ENCODE measurements at places on chromosomes 4 and X.

DNA sequence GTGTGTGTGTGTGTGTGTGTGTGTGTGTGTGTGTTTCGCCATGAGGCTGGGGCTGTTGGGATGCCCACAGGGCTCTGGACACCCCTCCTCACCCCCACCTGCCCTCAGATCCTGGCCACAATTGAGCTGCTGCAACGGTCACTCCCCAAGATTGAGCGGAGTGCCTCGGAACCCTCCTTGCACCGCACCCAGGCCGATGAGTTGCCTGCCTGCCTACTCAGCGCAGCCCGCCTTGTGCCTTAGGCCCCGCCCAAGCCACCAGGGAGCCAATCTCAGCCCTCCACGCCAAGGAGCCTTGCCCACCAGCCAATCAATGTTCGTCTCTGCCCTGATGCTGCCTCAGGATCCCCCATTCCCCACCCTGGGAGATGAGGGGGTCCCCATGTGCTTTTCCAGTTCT, 10.2 kb downstream of the ARAF start:
- no peak for DNase-seq

GRCh38 chr4:141307241-141307689, 86.6 kb downstream of the ZNF330 start:
- DNase-seq: peak; percentile 93

DNA sequence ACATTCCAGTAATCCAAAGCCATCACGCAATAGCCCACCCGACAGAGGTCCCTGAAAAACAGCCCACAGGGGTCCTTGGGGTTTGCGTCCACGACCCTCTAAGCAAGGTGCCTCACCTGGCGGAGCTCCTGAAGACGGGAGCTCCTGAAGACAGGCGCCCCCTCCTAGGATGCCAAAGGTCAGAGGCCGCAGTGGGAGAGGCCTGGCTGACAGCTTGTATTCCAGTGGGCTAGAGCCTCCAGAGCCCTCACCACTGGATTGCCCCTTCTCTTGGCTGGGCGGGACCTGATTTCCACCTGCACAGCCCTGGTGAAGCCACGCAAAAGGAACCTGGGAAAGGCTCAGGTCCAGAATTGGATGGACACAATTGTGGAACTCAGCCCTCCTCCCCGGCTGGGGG, 29.7 kb upstream of the WFS1 start:
- no peak for DNase-seq

DNA sequence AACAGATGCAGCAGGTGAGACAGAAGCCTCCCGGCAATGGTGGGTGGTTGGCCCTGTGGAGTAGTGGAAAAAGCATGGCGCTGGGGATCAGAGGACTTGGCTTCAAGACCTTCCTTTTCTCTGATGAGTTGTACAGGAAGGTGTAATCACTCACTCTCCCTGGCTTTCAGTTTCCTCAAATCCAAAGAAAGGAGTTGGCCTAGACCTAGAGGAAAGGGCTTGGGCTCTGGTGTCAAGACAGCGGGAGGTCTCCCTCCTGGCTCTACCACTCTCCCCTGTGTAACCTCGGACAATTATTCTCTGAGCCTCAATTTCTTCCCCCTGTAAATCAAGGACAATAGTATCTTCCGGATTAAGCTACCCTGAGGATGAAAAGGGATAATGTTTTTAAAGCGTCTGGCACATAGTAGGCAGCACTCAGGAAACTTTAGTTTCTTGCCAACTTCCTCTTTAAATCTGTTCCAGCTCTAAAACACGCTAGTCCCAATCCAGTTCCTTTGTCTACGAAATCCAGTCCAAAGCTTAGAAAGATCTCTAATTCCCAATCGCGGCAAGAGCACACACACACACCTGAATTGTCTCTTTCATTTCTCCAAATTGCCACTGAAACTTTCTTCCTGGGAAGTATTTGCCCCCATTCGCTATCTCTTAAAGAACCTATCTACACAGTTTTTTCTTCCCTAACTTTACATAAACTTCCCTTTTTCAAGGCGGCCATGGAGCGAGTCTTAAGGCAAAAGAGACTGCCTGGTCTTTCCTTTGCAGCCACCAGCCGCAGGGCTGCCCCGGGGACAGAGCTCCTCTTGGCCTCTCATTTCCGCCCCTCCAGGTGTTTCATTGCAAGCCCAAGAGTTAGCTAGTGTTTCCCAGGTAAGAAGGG, 29.9 kb upstream of the GPC4 start:
- DNase-seq: no peak

DNA sequence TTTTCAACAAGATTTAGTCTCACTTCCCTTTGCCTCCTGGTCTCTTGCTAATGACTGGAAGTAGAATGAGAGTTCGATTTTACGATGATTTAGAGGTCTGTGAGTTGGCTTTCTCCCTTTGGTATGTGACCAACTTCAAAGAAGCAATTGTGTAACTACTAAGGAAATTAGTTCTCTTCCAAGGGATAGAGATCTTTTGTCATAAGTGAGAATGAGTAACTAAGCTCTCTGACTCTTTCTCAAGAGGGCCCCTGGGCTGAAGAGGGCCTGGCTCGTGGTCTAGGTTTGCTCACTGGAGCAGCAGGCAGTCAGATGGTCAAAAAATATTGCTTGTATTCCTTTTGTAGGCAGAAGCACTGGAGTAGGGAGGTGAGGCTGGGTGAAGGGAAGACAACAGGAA, 176.3 kb downstream of the ENOX2 start:
- peak; percentile 86 for DNase-seq

- DNase-seq: no peak
Measured at GRCh38 chrX:3445806-3446490, 99.5 kb upstream of the MXRA5 start.

DNA sequence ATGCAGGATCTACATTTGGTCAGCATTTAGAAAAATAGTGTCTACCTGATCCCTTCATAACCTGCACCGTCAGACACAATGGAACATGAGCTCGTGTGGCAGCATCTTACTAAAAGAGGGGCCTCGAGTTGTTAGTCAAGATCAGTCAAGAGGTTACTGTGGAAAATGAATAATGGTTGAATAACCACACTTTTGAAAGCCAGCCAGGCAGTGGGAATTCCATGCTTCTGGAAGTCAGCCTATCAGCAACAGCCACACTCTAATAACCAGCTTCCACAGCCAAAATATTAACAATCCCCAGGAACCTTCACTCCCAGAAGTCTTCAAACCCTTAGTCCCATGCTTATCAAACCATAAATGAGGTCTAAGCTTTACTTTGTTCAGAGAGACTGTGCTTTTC, 234.3 kb downstream of the HS3ST1 start:
- no peak for DNase-seq

GRCh38 chr4:87803421-87803820, 4.1 kb downstream of the IBSP start:
- peak; percentile 24 for DNase-seq

GRCh38 chr4:87007528-87008446, 73.0 kb downstream of the AFF1 start:
- no peak for DNase-seq

DNA sequence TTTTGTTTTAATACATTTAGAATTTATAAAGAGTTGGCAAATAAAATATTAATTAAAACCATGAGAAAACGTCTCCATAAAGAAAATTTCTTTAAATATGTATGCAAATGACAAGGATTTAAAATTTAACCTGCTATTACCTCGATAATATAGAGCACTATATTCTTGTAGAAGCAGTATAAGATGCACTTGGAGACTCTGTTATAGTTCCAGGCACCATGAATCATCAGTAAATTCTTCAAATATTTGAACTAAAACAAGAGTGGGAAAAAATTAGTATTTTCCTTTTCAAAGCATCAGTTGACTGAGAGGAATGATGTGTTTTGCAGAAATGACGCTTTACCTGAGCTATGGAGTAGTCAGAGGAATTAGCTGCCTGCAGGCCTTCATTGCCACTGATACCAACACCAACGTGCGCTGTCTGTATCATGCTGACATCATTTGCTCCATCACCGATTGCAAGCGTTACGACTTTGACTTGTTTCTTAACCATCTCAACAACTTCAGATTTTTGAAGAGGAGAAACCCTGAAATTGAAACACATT, 67.3 kb downstream of the SHISA3 start:
- no peak for DNase-seq

DNA sequence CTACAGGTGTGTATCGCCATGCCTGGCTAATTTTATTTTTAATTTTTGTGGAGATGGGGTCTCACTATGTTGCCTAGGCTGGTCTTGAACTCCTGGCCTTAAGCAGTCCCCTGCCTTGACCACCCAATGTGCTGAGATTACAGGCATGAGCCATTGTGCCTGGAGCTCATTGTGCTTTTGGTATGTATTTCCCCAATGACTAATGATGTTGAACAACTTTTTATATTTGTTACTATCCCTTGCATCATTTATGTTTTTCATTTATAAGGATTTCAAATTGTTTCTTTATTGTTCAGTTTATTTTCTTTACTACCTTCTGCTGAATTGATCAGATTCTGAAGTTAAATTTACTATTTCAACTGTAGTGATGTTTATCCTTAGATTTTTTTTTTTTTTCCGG, 199.7 kb downstream of the CEP135 start:
- peak; percentile 25 for DNase-seq

- DNase-seq: no peak
Measured at GRCh38 chr4:7239844-7240243, 47.5 kb downstream of the SORCS2 start.

- DNase-seq: no peak
Measured at GRCh38 chrX:153819384-153820040, 10.8 kb downstream of the PDZD4 start.

GRCh38 chr4:40254608-40255392, 58.0 kb downstream of the RHOH start:
- DNase-seq: peak; percentile 39

Measured in AG10803 (cell line).